ENCODE measurements at places on chromosomes 12 and 14.

GRCh38 chr12:93580682-93581081, 8.2 kb downstream of the SOCS2 start:
- DNase-seq, result no peak

DNA sequence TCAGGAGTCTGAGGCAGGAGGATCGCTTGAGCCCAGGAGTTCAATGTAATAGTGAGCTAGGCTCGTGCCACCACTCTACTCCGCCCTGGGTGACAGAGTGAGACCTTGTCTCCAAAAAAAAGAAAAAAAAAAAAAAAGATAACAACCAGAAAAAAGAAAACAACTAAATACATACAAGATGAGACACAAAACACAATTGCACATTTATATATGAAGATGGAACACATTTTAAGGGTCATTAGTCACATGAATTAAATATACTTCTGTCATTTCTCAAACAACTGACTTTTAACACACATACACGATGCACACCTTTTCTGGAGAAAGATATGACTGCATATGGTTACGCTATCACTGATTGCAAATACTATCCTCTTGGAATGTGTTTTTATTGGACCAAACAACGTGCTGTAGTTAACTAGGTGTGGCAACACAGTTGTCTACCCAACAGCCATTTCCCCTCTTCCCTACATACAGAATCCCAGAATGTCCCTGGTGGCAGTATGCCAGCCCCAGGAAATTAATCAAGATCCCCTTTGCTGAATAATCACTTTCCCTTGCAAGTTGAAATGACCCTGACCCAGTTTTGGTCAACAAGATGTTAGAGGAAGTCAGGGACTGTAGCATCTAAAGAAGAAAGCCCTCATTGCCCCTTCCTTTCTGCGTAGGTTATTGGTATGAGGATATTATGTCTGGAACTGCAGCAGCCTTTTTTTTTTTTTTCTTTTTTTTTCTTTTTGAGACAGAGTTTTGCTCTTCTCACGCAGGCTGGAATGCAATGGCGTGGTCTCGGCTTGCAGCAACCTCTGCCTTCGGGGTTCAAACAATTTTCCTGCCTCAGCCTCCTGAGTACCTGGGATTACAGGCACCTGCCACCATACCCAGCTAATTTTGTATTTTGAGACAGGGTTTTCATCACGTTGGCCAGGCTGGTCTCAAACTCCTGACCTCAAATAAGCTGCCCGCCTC, 5.6 kb upstream of the MYL6B start:
- no peak for DNase-seq

GRCh38 chr14:48874711-48875110, 711.5 kb downstream of the RPS29 start:
- DNase-seq, result no peak

DNA sequence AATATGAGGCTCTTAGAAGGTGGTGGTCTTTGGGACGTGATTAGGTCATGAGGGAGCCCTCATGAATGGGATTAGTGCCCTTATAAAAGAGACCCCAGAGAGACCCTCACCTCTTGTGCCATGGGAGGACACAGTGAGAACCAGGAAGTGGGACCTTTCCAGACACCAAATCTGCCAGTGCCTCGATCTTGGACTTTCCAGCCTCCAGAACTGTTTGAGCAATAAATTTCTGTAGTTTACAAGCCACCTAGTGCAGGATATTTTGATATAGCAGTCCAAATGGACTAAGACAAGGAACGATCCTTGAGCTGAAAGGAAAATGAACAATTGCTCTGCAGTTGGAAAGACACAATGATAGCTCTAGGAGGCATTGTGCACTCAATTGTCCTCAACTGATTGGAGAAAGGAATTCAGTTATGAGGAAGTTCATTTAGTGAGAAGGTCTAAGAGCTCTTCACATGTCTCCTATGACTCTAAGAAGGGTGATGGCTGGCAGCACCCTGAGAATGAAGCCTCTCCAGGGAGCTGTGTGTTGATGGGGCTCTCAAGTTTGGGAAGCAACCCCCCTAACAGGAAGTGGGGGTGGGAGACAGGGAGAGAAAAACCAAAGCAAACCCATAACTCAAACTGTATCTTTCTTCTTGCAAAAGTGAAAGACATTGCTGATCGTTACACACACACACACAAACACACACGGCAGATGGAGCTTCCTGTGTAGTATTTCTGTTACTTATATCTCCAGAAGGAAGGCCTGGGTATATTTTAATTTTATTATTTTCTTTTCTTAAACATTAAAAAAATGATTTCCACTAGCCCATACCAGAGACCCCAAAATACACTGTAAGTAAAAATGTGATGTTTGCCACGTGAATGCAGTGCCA, 21.0 kb downstream of the CHST11 start:
- peak; percentile 75 for DNase-seq

GRCh38 chr12:66232263-66232662, 43.2 kb downstream of the IRAK3 start:
- DNase-seq, result no peak

- DNase-seq, result peak; percentile 62
These were observed 239.1 kb downstream of the SSPN start for GRCh38 chr12:26434299-26435068.

- no peak for DNase-seq
These were observed 150.7 kb downstream of the KIF21A start for GRCh38 chr12:39292125-39292630.

DNA sequence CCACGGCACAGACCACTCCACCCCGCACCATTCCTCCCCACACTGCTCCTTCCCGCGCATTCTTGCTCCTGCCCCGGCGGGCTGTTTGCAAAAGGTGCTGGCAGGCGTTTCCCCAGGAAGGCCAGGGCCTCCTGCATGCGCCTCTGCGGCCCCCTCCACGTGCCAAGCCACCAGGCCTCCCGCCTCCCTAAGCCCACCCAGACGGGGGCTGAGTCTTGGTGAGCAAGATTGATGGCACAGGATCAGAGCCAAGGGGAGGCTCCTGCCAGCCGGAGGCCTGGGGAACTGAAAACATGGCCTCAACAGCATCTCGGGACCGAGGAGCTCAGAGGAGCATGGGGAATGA, 328.3 kb upstream of the DIO3 start:
- DNase-seq, result no peak

- no peak for DNase-seq
These were observed at the start of gene PAH for GRCh38 chr12:102917026-102917787. Gene PAH (minus strand): TSS chr12:102917244. CDS start chr12:102917130, 114 bp downstream.

GRCh38 chr12:116539905-116540482, 19.2 kb upstream of the MAP1LC3B2 start:
- no peak for DNase-seq

- DNase-seq, result peak; percentile 78
These were observed at the start of gene RNF10 for GRCh38 chr12:120534203-120534702. Gene RNF10 (plus strand): TSS chr12:120534356. CDS start chr12:120534812, 456 bp downstream.

- no peak for DNase-seq
These were observed 3.0 kb downstream of the ADGRD1 start for GRCh38 chr12:130956456-130957303.

DNA sequence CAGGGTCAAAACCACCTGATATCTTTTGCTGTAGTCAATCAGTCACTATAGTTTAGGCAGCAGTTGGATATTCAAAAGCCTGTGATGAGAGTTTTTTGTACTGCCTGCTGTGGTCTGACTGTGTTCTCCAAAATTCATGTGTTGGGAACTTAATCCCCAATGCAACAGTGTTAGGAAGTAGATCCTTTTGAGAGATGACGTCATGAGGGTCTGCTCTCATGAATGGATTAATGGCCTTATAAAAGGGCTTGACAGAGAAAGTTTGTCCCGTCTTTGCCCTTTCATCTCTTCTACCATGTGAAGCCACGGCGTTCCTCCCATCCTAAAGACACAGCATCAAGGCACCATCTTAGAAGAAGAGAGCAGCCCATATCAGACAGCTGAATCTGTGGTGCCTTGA, 50.8 kb upstream of the PDE3A start:
- no peak for DNase-seq

DNA sequence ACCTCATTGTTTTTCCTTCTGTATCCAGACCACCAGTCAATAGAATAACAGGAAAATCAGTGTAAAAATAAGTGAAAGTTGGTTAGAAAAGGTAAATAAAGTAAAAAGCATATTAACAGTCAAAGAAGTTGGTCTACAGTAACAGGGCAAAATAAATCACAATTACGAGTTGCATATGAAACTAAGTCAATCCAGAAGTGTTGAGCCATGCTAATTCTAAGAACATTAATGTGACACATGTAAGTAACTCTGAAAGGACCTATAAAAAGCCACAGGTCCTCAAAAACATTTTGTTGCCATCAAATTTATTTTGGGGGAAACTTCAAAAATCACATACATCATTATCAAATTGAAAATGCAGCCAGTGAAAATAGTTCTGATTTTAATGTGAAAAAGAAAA, 56.4 kb downstream of the LRP6 start:
- DNase-seq, result no peak

- DNase-seq, result no peak
These were observed 113.3 kb upstream of the PRB2 start for GRCh38 chr12:11508699-11509098.

DNA sequence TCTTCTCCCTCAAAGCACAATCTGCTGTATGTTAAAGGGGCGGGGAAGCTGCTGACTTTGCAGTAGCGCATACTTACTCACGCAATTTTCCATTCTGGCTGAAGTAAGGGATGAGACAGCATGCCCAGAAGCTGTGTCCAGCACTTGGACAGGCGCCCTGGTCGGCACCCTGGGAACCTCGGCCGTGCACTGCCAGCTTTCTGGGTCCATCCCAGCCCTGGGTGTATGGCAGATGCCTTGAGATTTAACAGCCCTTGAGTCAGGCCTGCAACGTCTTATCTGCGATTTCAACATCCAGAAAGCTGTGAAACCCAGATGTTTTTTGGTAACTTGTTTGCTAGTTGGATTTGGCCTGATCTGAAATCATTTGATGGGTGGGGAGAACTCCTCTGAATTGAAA, 16.1 kb downstream of the EML1 start:
- no peak for DNase-seq

DNA sequence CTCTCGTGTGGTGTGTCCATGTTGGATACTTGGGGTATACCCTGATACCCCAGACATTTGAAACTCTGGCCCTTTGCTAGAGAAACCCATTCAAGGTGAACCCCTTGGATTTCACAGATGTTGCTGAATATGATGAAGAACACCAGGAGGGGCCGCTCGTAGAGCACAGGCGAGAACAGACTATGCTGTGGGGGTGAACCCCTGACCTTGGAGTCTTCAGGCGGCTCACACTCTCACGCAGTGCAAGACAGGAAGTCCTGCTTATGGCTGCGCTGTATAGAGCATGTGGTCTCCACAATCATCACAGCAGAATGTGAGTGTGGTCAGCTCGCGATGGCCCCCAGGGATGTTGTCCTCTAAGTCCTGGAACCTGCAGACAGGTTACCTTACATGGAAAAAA, 60.4 kb downstream of the SLC15A4 start:
- no peak for DNase-seq

- peak; percentile 48 for DNase-seq
These were observed 702 bp downstream of the FAM222A start for GRCh38 chr12:109714141-109714912.

DNA sequence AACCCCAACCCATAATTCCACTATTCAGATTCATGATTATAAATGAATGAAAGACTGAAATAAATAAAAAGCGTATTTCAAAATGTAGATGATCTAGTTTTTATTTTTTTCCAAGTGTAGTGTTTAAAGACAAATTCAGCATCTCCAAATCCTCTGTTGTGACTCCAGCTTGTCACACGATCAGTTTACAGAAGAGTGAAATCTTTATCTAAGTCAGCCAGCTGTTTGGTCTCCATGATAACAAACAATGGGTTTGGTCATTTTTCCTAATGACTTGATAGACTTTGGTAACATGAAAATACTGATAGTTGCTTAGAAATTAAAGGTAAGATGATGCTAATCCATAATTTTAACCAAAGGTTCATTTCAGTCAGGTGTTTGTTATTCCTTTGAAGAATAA, 114.5 kb upstream of the RASSF8 start:
- DNase-seq, result no peak

- DNase-seq, result no peak
These were observed 7.5 kb upstream of the MANSC4 start for GRCh38 chr12:27787559-27787958.

GRCh38 chr14:62301080-62301479, 538.9 kb downstream of the SNAPC1 start:
- DNase-seq, result no peak

DNA sequence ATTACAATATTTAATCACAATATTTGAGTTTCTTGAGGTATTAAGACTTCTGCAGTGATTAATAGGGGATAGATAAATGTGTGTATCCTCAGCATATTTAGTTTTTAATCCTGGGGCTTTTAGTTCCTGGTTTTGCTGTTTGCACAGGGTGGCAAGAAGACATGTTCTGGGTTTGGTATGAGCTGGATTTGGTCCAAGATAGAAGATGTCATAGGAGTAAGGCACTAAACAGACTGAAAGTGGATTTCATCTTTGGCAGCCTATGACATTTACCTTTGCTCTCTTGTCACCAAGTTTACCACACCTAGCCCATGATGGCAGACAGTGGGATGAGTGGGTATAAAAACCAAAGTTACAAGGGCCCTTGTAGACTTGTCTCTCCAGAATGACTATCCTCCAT, 168.2 kb downstream of the LRRK2 start:
- no peak for DNase-seq

DNA sequence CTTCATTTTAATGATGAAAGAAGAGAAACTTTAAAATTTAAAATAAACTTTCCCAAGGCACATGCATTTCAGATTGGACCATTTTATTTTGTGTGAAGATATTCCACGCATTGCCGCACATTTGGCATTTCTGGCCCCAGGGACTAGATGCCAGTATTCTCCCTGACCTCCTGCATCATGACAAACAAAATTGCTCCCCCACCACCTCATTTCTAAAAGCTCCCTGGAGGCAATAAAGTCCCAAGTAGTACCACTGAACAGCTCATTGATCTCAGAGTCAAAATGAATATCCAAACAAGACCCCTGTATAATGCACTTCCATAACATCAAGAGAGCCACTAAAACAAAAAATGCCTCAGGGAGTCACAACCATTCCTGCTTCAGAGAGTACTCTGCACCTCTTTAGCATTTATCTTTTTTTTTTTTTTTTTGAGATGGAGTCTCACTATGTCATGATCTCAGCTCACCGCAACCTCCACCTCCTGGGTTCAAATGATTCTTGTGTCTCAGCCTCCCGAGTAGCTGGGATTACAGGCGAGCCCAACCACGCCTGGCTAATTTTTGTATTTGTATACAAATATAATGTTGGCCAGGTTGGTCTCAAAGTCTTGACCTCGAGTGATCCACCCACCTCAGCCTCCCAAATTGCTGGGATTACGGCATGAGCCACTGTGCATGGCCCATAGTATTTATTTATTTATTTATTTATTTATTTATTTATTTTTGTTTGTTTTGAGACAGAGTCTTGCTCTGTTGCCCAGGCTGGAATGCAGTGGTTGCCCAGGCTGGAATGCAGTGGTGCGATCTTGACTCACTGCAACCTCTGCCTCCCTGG, 48.8 kb upstream of the RASSF3 start:
- DNase-seq, result no peak
